ENCODE measurements at places on chromosomes 2 and 18. TPM values are rescaled to one million over a fixed set of nuclear protein-coding genes. Genes with fewer than 3 reads are reported as not detected.

DNA sequence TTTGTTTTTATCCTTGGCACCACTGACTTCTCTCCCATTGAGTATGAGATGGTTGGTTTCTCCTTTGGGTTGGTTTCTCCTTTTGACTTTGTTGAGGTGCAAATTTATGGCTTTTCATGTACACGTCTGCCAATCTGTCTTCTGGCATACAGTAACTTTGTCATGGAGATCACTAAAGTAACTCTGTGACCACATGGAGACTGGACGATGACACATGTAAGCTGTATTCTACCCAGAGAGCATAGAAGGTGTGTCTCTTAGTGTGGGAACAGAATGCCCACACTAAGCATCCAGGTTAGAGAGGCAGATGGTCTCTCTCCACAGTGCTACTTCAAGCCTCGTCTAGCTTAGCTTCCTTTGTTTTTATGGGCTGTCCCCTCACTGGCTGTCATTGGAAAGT, 897.5 kb downstream of the SUCLG1 start:
- no peak for DNase-seq
- H3K36me3 ChIP-seq: no peaks in the 10 kb centered on the region

GRCh38 chr18:13309748-13310670, 91.4 kb downstream of the LDLRAD4 start:
- no peaks in the 10 kb centered on the region for H3K27me3 ChIP-seq
- H3K36me3 ChIP-seq: no peaks in the 10 kb centered on the region
- no peak for DNase-seq
- H3K27ac ChIP-seq: no peak overlapping the region
- peaks cover 24% of the 10 kb centered on the region for H3K4me1 ChIP-seq

The HRH4 gene
- total RNA-seq: not detected

The PDCL3 gene
- total RNA-seq: 54.1 TPM

The CHRND gene
- not detected for total RNA-seq

The CXCR2 gene
- not detected for total RNA-seq

Measured in CD8-positive, alpha-beta memory T cell (primary cell).